Osteoblast (primary cell): ENCODE measurements at places on chromosomes 11 and 22. TPM values are rescaled to one million over a fixed set of nuclear protein-coding genes. Genes with fewer than 3 reads are reported as not detected.

Gene ST14
- total RNA-seq: under 0.01 TPM in 1 of 2 replicates, not detected in the other

Gene UEVLD
- total RNA-seq: 20.6 and 26.8 TPM in 2 replicates

Gene NELL1
- not detected in 2 replicates for total RNA-seq

Gene CASP5
- 0.36 TPM in 1 of 2 replicates, not detected in the other for total RNA-seq

Gene OR8D4
- under 0.01 TPM in 2 replicates for total RNA-seq

Gene ANGPTL5
- total RNA-seq: 1.2 and 1.8 TPM in 2 replicates

Gene MMP3
- total RNA-seq: 1.8 and 5.1 TPM in 2 replicates

Gene C1QTNF6
- total RNA-seq: 11.9 and 18.3 TPM in 2 replicates

Gene OR51B5
- not detected in 2 replicates for total RNA-seq

Gene OR56A1
- under 0.01 TPM in 2 replicates for total RNA-seq

Gene CREB3L1
- 30.1 and 33.3 TPM in 2 replicates for total RNA-seq
